ENCODE measurements at places on chromosomes 5 and 9.

DNA sequence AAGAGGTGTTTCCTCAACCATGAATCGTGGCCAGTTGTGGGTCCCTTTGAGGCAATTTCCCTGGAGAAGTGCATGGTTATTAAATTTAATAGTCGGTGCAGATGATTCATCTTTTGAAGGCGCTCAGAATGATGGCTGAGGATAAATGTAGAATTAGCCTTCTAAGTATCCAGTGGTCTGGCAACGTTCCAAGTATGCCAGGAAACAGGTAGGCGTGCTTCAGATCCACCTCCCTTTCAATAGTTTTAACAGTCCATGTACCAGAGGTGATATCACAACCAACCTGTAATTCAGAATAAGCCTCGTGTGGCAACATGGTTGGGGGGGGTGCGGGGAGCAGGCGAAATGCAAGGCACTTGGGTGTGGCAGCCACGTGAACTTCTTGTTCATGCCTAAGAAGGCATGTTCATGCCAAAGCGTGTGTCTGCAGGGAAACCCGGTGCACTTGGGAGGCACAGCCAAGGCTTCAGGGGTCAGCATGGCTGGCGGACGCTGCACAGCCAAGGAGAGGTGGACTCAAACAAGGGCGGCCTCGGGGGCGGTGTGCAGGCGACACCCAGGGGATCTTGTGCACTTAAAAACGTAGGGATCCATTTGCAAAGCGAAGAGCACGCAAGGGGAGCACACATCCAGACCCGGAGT lies 5.2 kb upstream of the NKD2 start:
- no peak for DNase-seq

- peak; percentile 29 for DNase-seq
Measured at GRCh38 chr5:38922199-38922598, 76.4 kb downstream of the OSMR start.

- no peak for DNase-seq
Measured at GRCh38 chr5:74192606-74193299, 447.8 kb downstream of the ENC1 start.

GRCh38 chr5:40781843-40782409 lies 16.2 kb downstream of the PRKAA1 start:
- DNase-seq, result no peak

- DNase-seq, result no peak
Measured at GRCh38 chr5:37703841-37704241, 136.0 kb downstream of the GDNF start.

- no peak for DNase-seq
Measured at GRCh38 chr9:92655366-92655765, 14.6 kb downstream of the IPPK start.

DNA sequence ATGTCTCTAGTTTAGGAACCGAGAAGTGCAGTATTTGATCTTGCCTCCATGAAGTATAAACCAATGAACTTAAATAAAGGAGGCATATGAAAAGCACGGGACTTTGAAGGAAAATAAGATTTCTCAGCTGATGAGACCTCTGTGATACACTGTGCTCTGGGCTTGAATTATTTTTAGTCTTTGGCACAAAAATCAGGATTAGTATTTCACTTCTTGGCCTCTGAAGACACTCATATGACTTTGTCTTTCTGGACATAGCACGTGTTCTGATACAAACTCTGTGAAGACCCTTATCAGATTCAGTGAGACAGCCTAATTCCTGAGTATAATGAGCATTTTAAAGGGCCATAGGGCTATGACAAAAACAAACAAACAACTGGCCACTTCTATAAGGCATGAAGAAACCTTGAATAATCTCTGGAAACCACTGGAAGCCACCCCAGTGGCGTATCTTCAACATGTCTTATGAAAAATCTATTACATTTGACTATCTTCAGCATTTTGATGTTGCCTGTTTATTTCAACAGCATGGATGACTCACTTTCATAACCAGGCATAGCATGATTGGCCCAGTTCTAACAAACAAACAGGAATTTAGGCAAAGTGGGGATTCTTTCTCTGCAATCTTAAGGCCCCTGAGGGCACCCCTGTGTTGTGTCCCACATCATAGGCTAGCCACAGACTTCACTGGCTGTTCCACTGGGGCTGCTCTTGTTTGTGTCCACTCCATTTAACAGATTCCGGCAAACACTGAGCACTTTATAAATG lies 90.3 kb upstream of the ZNF462 start:
- DNase-seq, result no peak

- DNase-seq, result no peak
Measured at GRCh38 chr5:141634720-141635119, 1.9 kb downstream of the HDAC3 start.

DNA sequence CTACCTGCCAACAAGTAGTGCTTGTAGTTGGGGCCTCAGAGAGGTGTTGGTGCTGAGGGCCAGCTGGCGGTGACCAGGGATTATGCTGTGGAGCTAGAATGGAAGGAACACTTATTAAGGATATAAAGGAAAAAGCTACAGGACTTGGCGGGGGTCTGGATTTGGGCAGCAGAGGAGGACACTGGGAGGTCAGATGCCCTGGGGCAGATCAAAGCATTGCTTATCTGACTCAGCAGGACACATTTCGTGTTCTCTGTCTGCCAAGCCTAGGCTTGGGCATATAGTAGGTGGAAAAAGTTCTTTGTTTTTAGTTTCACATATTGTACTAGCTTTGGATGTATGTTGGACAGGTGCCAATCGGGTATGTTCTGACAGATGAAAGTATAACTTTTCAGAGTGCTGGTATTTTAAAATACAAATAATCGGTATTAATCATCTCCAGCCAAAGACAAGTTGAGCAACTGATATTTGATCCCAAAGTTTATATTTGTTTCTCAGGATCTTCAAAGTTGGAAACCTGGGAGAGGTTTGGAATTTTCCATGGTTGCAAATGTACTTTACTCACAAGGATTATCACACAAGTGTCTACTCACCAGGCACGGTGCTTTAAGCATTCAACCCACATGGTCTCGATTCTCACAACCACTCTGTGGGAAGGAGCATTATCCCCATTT lies 69.4 kb downstream of the IQGAP2 start:
- DNase-seq, result no peak

- DNase-seq, result no peak
Measured at GRCh38 chr5:135433681-135434426, 13.3 kb downstream of the DCANP1 start.

DNA sequence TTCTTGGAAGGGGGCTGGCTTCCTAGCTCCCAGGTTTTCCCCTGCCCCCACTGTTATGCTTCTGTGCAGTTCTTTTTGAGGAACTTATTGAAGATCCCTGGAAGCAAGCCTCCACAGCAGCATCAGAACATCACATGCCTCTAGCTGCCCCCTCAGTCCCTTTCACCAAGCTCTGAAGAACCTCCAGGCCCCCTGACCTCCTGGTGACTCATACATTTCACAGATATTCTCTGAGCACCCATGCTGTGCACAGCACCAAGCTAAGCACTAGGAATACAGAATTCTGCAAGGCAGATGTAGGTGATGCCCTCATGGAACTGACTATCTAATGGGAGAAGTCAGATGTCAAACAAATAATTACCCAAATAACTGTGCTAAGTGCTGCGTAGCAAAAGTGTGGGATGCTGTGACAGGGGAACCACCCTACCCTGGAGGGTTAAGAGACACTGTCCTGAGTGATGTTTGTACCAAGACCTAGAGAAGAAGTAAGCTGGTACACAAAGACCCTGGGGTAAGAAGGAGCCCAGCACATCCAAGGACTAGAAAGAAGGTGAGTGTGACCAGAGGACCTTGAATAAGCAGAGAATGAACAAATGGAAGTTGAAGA lies 213.7 kb upstream of the NR4A3 start:
- no peak for DNase-seq

DNA sequence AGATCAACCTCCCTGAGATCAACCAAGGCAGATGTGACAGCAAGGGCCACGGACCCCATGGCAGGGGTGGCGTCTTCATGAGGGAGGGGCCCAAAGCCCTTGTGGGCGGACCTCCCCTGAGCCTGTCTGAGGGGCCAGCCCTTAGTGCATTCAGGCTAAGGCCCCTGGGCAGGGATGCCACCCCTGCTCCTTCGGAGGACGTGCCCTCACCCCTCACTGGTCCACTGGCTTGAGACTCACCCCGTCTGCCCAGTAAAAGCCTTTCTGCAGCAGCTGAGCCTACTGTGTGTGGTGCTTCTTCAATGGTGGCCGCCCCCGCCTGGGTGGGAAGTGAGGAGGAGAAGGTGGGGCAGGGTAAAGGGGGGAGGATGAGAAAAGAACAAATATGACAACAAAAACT lies 8.3 kb downstream of the GPX3 start:
- DNase-seq, result no peak

- no peak for DNase-seq
Measured at GRCh38 chr5:127260686-127261085, 29.9 kb upstream of the MEGF10 start.

- DNase-seq, result no peak
Measured at GRCh38 chr9:75891277-75891741, 836 bp downstream of the PCSK5 start.

GRCh38 chr9:95791695-95792094 lies 83.8 kb upstream of the ERCC6L2 start:
- DNase-seq, result no peak

DNA sequence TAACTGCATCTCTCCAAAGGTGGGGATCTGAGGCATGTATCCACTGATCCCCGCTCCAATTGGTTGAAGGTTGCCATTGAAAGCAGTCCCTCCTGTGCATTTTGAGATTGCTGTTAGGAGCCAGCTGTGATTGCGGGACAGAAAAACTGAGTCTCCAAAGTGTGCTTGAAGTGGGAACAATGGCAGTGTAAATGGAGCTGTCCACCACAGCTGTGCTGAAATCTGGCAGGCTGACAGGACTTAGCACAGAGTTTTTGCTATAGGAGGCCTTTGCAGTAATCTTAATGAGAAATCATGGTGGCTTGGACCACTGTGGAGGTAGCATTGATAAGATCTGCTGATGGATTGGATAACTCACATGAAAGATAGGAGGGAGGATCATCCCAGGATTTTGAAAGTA lies 3.3 kb downstream of the RNF20 start:
- no peak for DNase-seq

GRCh38 chr5:152271420-152271819 lies 133.7 kb downstream of the NMUR2 start:
- no peak for DNase-seq

DNA sequence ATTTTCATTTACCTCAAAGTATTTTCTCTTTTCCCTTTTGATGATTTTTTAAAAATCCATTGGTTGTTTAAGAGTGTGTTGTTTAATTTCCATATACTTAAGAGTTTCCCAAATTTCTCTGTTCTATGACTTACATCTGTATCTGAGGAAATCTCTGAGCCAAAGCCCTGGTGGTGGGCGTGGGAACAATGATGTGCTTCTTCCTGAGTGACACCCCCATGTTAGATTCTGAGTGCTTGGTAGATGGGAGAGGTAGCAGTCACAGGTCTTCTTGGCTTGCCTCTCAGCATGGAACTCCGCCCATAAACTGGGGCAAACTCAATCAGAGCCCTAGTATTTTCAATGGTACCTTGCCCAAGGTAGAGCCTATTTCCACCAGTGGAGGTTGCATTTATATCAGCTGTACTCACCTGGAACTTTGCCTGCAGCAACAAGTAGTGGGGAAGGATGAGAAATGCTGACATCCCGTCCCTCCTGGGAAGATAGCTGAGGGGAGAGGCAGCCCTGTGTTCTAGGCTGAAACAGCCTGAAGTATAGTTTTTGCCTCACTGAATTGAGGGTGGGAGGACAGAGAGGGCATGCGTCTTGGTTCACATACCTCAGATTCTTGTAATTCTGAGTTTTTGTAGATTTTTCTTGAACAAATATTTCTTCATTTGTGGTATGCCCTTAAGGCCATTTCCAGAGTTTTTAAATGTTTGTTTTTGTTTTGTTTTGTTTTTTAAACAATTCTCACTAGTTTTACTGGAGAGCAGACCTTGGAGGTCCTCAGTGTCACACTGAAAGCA lies 26.4 kb downstream of the C9orf43 start:
- no peak for DNase-seq

DNA sequence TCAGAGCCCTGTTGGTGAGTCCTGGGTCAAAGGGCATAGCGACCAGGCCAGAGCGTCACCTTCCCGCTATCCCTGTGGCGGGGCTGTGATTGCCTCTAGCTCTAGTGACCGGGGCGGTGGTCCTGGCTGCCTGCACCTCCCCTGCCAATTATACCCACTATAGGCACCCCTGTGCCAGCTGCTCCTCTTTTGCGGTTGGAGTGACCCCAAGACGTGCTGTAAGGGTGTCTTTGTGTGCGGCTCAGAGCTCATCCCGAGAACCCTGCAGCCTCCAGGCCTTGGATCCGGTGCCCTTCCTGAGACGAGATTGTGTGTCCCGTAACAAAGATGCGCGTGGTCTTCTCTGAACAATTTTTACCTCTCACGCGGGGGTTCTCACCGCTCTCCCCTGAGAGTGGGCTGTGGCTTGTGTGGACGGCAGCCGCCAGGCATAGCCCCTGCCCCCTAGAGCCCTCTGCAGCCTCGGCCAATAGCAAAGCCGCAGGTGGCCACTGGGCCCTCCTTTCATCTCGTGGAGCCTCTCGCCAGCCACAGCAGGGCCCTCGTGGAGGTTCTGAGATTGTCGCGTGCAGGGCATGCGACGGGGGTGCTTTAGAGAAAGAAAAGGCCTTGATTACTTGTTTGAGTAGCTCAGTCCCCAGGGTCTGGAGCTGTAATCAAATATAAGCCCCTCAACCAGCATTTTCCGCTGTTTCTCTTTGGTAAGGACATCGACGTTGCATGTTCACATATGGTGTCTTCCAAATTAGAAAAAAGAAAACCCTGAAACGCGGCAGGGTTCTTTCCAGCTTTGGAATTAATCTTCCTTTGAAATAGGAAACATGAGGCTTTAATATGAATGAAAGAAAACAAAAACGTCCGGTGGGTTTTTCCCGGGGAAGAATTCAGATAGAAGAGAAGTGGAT lies 10.7 kb downstream of the NKD2 start:
- DNase-seq, result no peak

- no peak for DNase-seq
Measured at GRCh38 chr5:1474183-1474839, 29.1 kb upstream of the SLC6A3 start.

GRCh38 chr9:14478175-14479162 lies 164.5 kb upstream of the NFIB start:
- no peak for DNase-seq

- no peak for DNase-seq
Measured at GRCh38 chr5:180367991-180368390, 14.9 kb upstream of the GFPT2 start.

- no peak for DNase-seq
Measured at GRCh38 chr5:44329716-44330115, 59.5 kb downstream of the FGF10 start.

- no peak for DNase-seq
Measured at GRCh38 chr9:107905308-107906020, 415.9 kb upstream of the KLF4 start.

GRCh38 chr5:127967983-127968592 lies 115.5 kb upstream of the SLC12A2 start:
- no peak for DNase-seq

All from glomerular endothelial cell (primary cell).